Psoas muscle (tissue), 8 donors: ENCODE measurements at places on chromosomes 16 and 17. TPM values are rescaled to one million over a fixed set of nuclear protein-coding genes. Genes with fewer than 3 reads are reported as not detected.

- DNase-seq, result no peak
These were observed 356.7 kb downstream of the SOX9 start for GRCh38 chr17:72477491-72477890.

GRCh38 chr17:68239632-68240366 is 8.0 kb upstream of the AMZ2 start:
- DNase-seq, result no peak

DNA sequence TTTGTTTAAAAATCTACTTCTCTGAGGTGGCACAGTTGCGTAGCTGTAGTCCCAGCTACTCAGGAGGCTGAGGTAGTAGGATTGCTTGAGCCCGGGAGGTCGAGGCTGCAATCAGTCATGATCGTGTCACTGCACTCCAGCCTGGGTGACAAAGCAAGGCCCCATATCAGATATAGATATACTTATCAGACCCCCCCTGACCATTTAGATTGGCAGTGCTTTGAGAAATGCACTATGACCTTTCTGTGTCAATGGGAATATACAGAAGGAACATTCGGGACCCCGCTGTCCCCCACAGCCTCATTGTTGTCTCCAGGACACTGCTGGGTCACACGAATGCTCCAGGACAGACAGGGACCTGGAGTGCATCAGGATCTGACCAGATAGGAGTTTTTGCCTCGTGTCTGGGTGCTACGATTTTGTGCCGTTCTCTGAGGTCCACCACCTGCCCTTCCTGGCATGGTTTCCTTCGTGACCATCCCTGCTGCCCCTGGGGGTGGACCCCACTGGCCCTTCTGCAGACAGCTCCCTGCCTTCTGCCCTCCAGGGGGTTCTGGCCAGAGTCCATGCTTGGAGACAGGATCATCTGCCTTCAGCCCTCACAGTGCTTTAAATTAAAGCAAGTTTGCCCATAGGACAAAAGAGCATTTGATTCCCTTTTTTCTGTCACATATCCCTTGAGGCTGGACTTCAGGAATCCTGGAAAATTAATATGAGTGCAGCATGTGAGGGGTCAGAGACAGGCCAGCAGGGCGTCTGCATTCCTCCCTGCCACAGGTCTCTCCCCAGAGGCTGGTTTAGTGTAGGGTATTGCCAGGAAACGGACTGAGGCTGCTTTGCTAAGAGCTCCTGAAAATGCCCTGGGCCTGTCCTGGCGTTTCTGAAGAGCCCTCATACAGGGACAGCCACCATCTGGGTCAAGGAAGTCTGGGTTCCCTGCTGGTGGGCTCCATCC is 19.3 kb downstream of the PLD6 start:
- DNase-seq, result no peak

DNA sequence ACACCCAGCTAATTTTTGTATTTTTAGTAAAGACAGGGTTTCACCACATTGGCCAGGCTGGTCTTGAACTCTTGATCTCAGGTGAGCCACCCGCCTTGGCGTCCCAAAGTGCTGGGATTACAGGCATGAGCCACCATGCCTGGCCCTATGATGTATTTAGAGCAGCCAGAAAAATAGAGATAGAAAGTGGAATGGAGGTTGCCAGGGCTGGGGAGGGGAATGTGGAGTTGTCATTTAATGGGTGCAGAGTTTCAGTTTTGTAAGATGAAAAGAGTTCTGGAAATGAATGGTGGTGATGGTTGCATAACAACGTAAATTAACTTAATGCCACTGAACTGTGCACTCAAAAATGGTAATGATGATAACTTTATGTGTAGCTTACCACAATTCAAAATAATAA is 31.6 kb upstream of the NPTX1 start:
- DNase-seq, result no peak

TNS4 gene
- not detected for total RNA-seq

GRCh38 chr16:11990702-11991390 is 14.3 kb downstream of the SNX29 start:
- DNase-seq, result no peak

TEX19 gene
- total RNA-seq, result not detected

BAIAP3 gene
- 0.38 TPM for total RNA-seq

DNA sequence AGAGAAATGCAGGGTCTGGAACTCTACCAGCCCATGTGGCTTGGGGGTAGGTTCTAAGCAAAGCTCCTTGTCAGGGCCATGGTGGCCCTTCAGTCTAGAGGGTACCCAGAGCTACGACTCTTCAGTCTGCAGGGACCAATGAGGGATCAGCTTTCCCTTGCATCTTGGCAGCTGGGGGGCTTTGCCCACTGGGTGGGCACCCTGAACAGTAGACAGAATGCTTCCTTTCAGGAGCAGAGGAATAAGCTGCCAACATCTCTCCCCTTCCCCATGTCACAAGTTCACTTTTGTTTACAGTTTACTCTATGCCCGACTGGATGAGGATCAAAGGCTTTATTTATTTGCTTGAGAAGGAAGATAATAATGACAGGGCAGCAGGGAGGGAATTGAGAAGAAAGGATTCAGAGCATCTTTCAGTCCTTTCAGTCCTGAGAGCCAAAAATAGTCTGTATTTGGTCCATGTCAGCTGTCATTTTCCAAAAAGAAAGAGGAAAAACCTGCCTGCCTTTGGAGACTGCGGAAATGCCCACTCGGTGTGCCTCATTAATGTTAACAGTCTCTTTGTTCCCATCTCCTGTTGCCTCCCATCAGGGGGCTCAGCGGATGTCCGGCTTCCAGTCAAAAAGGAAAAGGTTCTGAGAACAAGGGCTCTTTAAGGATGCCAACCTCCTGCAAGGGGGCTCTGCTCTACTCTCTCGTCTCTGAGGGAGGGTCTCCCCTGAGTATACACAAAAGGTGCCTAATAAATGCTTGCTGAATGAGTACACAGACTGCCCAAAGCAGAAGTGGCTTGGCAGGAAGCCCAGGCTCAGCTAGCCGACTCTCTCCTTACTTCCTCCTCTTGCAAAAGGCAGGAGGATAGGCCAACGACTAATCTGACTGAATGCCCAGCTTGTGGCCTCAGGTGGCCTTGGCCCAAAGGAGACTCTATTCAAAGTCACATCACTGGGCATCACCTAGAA is 17.1 kb downstream of the TRAF4 start:
- peak; percentile 89 for DNase-seq

DNA sequence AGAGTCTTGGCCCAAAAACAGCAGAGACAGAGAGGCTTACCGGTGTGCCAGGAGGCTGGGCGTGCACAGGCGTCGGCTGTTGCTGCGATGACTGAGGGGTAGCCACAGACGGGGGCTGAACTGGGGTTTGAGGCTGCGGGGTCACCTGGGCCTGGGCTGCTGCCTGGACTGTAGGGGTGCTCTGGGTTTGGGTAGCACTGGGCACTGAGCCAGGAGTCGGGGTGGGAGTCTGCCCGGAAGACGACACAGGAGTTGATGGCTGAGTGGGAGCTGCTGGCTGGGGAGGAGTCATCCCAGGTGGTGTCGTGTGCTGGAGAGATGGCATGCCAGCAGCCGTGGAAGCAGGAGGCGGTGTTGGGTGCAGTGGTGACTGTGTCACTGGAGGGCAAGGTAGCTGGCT is 53.2 kb upstream of the TRAP1 start:
- DNase-seq, result no peak

MT1A gene
- total RNA-seq, result 37.7 TPM

ALDH3A1 gene
- 0.24 TPM for total RNA-seq

DNA sequence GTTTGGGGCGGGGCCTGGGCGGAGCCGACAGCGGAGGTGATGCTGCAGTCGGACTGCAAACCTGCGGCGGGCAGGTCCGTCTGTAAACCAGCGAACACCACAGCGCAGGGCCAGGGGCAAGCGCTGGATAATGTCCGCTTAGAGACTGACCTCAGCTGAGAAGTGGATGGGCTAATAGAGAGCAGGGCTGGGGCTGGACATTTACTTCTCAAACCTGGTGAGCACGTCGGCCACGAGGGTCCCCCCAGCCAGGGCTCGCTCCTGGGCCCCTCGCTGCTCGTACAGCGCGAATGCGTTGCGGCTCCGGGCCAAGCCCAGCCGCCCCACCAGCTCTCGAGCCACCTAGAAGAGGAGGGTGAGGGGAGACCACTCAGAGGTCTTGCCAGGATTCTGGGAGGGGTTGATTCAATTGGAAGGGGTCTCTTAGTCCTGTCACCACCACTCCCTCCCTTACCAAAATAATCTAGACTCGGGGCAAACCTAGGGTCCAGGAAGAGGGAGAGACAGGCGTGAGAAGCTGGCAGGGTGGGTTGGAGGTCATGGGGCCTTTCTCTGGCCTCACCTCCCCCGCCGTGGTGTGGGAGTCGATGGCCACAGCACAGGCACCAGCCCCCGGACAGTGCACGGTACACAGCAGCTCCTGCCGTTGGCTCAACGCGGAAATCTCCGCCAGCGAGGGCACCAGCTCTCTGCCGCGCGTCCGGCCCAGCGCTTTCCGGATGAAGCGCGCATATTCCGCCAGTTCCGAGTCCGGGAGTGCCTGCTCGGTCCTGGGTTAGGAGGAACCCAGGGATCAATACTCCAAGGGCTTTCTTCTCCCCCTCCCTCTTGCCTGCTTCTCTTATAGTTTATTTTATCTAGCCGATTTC is 5.8 kb downstream of the PLEKHH3 start:
- no peak for DNase-seq

RAPGEFL1 gene
- 2.8 TPM for total RNA-seq

GRCh38 chr16:23362460-23363317 is 60.6 kb downstream of the SCNN1B start:
- DNase-seq, result no peak

GRCh38 chr16:30771726-30772125 is 9.6 kb downstream of the RNF40 start:
- no peak for DNase-seq

CRAMP1 gene
- 7.6 TPM for total RNA-seq

DNA sequence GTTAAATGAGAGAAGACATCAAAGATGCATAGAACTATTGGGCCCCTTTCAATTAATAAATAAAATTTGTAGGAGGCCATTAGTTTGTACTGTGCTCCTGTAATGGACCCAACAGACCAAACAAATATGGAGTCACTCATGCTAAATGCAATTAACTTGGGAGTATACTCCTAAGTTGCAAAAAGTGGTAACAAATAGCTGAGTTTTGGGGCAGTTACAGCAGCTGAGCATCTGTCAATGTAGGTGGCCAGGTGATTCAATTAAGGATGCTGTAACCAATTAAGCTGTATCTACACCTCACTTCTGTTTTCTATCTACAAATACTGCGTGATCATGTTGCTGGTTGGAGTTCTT is 34.9 kb downstream of the WNT9B start:
- DNase-seq, result no peak

MON1B gene
- total RNA-seq, result 17.9 TPM

DNA sequence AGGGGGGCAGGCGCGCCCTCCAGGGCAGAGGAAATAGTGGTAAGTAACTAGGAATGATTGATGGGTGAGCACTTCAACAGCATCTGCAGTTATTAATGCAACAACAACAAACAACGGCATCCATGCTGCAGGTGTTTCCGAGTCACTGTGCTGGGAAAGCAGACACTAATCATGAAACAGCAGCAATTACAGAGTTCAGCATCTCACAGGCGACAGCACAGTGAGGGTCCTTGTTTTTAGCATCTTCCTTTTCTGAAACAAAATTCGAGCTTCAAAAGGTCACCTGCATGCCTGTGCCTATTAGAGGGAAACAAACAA is 191.9 kb downstream of the SLC39A11 start:
- no peak for DNase-seq

ENPP7 gene
- not detected for total RNA-seq

DNA sequence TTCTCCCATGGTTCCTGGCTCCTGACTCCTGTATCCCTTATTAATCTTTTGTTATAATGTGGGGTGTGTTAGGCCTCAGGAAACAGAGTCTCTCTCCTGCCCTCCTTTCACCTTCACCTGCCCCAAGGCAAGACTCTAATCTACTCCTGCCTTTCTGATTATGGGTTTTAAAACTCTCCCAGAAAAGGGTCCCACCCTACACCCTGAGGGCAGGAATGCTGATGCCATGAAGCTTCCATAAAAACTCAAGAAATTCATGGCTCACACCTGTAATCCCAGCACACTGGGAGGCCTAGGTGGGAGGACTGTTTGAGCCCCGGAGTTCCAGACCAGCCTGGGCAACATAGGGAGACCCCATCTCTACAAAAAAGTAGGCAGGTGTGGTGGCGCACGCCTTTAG is 18.6 kb upstream of the SRCAP start:
- DNase-seq, result no peak

C16orf92 gene
- not detected for total RNA-seq

GRCh38 chr16:11412175-11412904 is 67.1 kb downstream of the RMI2 start:
- no peak for DNase-seq

GRCh38 chr17:17406225-17406624 is 70.6 kb upstream of the MED9 start:
- peak; percentile 80 for DNase-seq

DNA sequence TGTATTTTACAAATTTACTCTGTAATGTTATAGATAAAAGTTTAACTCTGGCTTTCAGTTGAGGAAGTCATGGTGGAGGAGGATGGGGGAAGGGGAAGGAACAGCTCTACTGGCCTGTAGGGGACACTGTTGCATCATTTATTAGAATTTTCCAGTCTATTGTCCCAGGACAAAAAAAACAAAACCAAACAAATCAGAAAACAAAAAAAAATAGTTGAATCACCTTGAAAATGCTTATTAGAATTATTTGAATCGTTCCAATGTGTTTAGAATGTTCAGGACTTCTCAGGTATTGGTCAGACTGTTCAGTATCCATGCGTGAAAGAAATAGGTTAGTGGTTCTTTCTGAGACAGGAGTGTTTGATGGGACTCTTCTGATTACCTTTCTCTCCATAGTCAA is 242.0 kb downstream of the FTO start:
- DNase-seq, result no peak

- DNase-seq, result no peak
These were observed 1.5 kb upstream of the TOX3 start for GRCh38 chr16:52548261-52549010.

DNA sequence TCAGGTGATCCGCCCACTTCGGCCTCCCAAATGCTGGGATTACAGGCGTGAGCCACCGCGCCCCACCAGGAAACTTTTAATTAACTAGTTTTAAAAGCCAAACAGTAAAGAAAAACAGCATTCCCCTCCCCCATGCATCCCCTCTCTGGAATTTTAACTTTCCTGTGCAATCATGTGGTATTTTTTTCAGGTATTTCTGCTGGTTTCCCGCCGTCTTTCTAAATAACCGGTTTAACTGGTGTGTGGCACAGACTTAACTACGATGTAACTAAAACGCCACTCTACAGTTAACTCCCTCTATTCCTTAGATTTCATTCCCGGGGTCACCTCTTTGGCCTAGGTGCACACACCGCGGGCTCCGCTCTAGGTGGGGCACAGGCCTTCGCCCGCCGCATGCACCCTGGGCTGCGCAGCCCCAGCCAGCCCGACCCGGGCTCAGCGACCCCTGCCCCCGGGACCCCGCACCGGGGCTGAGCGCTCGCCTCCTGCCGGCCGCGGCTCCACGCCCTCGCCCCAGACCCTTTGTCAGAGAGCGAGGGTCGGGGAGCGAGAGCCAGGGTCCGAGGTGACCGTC is 15.1 kb upstream of the UTP6 start:
- no peak for DNase-seq
